Stimulated activated CD8-positive, alpha-beta memory T cell treated with anti-CD3 and anti-CD28 coated beads, Interleukin-4, amount 100 ng/mL, for 1 hour (primary cell): ENCODE measurements at places on chromosomes 3 and 15.
A peak's percentile ranks its signal among the peaks of the same experiment; 100 is the strongest.

GRCh38 chr15:99409560-99409959, 156.2 kb upstream of the MEF2A start:
- no peak for DNase-seq

DNA sequence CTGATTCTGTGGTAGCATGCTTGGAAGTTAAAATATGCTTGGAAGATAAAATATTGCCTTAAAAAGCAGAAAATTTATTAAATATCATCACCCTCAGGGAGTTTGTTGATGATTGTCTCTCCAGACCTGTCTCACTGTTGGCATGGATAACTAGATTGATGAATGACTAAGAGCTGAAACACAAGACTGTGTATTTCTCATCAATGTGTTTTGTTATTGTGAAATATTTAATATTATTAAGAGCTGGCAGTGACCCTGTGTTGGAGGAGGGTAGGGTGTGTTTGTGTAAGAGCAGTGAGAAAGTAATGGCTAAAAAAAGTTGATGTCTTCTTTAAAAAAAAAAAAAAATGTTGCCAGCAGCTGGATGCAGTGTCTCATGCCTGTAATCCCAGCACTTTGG, 82.2 kb downstream of the ITPR1 start:
- no peak for DNase-seq

DNA sequence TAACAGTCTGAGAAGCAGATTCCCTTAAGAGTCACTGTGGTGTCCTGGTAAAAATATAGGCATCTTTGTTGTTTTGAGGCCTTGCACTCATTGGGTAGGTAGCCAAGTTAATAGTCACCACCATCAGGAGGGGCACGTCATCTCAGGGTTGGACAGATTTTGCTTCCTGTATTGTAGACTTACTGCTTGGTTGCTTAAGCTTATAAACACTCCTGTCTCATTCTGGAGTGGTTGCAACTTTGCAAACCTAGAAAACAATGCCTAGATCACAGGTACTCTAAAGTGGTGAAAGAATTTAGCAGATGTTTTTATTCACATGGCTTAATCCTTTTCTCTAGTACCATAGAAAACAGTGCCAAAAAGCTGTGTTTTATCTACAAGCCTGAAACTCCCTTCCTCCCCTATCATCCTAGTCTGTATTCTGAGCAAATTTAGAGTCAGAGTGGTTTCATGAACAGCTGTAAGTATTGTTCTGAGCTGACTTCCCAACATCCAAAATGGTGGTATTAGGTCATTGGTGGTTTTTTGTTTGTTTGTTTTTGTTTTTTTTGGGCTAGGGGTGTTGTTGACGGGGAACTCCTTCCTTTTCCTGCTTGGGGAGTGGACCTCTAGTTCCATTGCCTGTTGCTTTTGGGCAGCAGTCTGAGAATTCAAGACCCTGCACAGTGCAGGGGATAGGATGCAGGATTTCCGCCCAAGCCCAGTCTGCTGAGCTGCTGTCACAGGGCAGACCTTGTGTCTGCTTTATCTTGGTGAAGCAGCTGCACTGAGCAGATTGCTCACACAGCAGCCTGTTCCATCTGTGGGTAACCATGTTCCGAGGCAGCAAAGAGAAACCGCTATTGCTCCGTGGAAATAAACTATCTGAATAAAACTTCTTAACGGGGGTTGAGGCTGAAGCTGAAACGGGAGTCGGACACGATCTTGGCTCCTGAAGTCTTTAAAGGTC, 202.0 kb downstream of the AKAP13 start:
- DNase-seq: peak; percentile 46

- DNase-seq: no peak
Measured at GRCh38 chr3:123119802-123120201, 53.0 kb downstream of the PDIA5 start.

GRCh38 chr3:105259496-105259895, 107.2 kb upstream of the ALCAM start:
- DNase-seq: no peak

DNA sequence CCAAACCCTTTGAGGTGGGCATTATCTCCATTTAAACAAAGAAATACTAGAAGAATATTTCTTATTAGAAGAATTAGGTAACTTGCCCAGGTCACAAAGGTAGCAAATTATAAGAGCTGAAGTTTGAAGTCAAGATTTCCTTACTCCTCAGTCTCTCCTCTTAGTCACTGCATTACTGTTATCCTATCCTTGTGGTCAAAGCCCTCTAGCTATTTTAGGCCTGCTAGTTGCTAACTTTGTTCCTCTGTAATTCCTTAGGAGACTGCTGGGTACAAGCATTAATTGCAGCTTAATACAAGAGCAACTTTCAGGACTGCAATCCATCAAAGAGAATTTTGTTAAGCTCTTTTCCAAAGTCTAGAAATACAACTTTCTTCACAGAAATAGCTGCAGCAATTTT, 528.2 kb downstream of the ZIC1 start:
- no peak for DNase-seq

DNA sequence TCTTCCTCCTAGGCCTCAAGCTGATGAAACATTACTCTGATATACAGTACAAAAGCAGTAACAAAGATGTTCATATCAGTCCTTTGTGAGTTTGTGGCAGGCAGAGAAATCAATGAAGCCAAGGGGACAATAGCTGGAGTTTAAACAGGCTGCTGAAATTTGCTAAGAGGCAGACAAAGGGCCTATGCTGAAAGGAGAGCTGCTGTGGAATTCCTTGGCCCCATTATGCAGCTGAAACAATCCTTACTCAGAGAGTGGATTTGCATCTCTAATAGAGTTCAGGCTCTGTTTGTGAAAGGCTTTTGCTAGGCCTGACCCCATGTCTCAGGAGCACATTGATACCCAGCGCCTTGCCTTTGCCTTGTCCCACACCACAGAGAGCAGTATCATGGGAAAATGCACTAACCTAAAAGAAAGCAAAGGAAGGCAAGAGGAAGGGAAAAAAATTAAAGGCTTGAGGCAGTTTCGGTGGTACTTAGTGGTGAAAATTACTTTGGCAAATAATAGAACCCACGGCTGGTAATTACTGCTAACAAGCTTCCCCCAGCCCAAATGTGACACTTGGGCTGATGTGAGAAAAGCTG, 195.0 kb upstream of the EPHA3 start:
- DNase-seq: no peak

DNA sequence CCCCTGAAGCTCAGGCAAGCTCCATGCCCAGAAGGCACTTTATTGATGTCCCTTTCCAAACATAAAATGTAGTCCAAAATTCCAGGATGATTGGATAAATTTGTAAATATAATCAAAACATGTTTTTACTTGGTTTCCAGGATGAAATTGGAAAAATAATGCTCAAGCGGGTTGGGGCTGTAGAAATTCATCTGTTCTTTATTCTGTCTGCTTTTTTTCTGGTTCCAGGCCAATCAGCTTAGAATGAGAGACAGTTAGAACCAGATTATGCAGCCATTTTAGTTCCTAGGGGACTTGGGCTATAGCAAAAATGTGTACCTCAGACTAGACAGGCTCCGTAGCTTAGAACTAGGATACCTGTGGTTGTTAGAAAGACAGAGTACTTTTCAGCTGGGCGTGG, 450.8 kb downstream of the MCTP2 start:
- no peak for DNase-seq

GRCh38 chr3:175294793-175295192, 435.7 kb downstream of the NAALADL2 start:
- DNase-seq: no peak

DNA sequence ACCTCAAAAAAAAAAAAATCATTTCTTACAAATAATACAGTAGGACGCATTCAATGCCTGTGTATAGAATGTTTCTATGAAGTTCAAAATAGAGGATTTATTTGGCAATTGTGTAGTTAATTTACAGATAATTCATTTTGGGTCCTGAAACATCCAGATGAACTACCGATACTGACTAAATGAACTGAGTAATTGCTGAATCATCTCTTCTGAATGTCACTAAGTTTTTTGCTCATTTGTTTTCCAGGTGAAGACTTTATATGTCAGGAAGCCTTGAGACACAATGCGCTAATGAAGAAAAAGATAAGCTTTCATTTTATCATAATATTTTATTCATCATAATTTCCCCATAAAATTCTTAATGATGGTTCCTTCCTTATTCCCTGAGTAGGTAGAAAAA, 39.7 kb downstream of the PCOLCE2 start:
- no peak for DNase-seq

- no peak for DNase-seq
Measured at GRCh38 chr3:151919030-151919328, 45.5 kb downstream of the SUCNR1 start.

DNA sequence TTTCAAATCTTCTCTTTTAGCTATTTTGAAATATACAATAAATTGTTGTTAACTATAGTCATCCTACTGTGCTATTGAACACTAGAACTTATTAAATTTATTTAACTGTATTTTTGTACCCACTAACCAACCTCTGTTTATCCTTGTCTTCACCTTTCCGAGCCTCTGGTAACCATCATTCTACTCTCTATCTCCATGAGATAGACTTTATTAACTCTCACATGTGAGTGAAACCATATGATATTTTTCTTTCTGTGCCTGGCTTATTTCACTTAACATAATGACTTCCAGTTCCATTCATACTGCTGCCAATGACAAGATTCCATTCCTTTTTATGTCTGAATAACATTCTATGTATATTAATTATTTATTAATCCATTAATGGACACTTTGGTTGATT, 15.8 kb upstream of the SLC15A2 start:
- no peak for DNase-seq

DNA sequence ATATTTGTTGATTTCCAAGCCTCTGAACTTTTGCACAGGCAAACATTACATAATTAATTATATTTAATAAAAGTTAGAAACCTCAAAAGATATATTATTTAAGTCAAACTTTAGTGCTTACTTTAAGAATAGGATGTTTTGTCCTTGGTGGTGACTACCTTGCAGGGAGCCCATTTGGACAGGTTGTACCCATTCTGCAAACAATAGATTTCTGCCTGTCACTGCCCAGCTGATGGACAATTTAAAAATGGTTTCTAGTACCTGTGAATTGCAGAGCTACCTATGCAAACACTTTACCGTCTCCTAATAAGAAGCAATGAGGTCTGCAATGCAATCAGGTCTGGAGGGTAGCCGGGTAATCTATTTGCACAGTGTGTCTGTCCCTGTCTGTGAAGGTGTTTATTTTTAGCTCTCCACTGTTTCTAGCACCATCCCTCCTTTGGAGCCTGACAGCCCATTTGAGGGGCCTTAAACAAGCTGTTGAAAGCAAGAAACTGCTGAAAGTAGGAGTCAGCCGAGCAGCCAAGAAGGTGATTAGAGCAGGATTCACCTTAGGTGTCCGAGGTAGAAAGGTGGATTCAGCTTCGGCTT, 556.2 kb upstream of the CFAP20DC start:
- no peak for DNase-seq

DNA sequence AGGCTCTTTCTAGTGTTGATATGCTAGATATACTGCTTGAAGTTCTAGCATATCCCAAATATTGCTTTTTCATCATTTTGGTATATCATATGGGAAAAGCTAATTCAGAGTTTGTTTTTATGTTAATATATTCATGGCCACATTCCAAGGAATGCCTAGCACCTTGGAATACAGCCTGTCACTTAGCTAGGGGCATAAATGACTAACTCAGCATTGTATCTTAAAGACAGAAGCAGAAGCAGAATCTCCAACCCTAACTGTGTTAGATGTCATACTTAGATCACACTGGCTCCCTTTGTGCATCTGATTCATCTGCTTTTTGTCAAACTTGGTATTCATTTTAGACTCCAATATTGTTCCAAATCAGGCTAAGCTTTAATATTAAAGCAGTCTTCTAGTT, 130.8 kb upstream of the TSPAN3 start:
- DNase-seq: no peak

DNA sequence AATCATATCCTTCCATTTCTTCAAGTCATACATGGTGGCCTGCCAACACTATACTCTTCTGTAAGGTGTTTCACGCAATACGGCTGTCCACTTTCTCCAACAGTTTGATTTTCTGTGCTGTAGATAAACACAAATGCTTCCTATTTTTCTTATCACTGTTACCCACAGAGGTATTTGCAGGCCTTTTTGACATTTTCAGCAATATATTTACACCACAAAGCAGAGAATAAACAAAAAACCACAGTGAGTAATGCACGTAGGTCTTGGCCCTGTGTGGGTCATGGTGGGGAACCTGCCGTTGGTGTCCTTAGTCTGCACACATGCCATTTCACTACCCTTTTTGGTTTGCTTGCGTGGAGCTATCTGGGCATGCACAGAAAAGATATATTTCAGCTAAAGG, 59.5 kb downstream of the LRRC28 start:
- no peak for DNase-seq

DNA sequence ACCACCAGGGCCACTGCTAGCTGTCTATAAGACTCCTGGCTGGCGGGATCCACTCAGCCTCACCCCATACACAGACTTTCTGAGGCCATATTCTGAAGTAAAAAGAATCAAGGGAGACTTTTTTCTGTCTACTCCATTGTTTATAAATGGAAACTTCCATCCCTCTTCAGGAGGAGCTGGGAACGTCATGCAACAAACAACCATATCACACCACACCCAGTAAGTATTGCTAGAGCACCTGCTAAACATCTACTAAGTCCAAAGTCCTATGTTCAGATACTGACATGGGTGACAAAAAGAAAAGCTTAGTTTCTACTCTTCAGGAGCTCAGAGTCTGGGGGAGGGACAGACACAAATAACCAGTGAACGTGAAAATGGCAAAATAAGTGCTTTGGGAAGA, 324.8 kb upstream of the ONECUT1 start:
- DNase-seq: no peak

- DNase-seq: no peak
Measured at GRCh38 chr3:129644836-129645235, 38.4 kb upstream of the PLXND1 start.

DNA sequence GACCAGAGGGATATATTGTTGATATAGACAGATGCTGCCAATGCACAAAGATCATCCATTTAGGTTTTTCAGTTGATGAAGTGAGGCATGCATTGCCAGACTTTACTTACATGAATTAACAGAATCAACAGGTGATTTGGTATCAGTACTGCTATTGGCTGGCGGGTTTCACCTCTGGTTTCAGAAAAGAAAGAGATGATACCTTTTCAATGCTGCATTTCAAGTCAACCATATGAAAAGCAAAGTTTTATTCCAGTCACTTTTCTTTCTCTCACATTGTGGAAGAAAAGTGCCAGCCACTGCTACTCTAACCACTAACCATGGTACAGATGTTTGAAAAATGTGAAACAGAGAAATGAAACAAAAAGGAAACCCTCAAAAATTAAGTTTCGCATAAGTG, 289.1 kb downstream of the TIGIT start:
- DNase-seq: no peak

GRCh38 chr3:13684854-13685253, 135.9 kb downstream of the FBLN2 start:
- DNase-seq: no peak
